Left renal cortex interstitium (tissue), 4 donors: ENCODE measurements at places on chromosomes 5 and 9. TPM values are rescaled to one million over a fixed set of nuclear protein-coding genes. Genes with fewer than 3 reads are reported as not detected.

The TAS2R1 gene
- polyA plus RNA-seq, result not detected

The C1QTNF3 gene
- 50.9 TPM for polyA plus RNA-seq

The C9orf85 gene
- 18.6 TPM for polyA plus RNA-seq

The LIFR gene
- 77.2 TPM for polyA plus RNA-seq

The SLC23A1 gene
- 10.1 TPM for polyA plus RNA-seq

The SLC4A9 gene
- 35.5 TPM for polyA plus RNA-seq

The TNFSF15 gene
- 4.9 TPM for polyA plus RNA-seq

The THBS4 gene
- polyA plus RNA-seq, result 17.5 TPM

The RGS3 gene
- polyA plus RNA-seq, result 52.9 TPM

The CAVIN4 gene
- 4.4 TPM for polyA plus RNA-seq

The WDR31 gene
- 7.7 TPM for polyA plus RNA-seq

The HTR4 gene
- polyA plus RNA-seq, result not detected

The ANKRD55 gene
- 1.3 TPM for polyA plus RNA-seq

The SLC36A2 gene
- 4.7 TPM for polyA plus RNA-seq

The STC2 gene
- 1.4 TPM for polyA plus RNA-seq

The LCN10 gene
- polyA plus RNA-seq, result 0.47 TPM

The KIF4B gene
- polyA plus RNA-seq, result 0.18 TPM

The BRINP1 gene
- polyA plus RNA-seq, result 5.9 TPM

The IL31RA gene
- polyA plus RNA-seq, result 0.16 TPM

The DOCK8 gene
- 10.8 TPM for polyA plus RNA-seq

The OMD gene
- 1.3 TPM for polyA plus RNA-seq

The SPRY4 gene
- 26.9 TPM for polyA plus RNA-seq

The TRPM3 gene
- polyA plus RNA-seq, result 13.4 TPM

The RANBP17 gene
- 14.8 TPM for polyA plus RNA-seq

The TTC16 gene
- polyA plus RNA-seq, result 0.30 TPM
